Stimulated activated CD8-positive, alpha-beta memory T cell treated with anti-CD3 and anti-CD28 coated beads, Interleukin-15, amount 100 ng/mL, for 24 hours (primary cell): ENCODE measurements at places on chromosomes 6 and 20.

- no peak for DNase-seq
These were observed 8.0 kb downstream of the STK35 start for GRCh38 chr20:2109425-2110210.

DNA sequence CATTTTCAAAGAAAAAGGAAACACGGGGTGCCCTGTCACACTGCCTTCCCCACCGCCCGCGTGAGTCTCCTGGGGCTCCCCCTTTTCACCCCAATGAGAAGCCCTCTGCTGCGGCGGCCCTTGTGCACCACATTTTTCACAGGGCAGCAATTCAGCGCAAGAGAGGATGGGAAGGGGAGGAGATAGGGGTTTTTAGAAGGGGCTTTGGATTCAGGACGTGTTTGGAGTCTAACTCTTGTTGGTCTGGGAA, 726 bp upstream of the ARFGEF3 start:
- DNase-seq = no peak

- DNase-seq = no peak
These were observed 315.7 kb upstream of the MOCS1 start for GRCh38 chr6:40249935-40250334.

- DNase-seq = no peak
These were observed 59.2 kb upstream of the CD93 start for GRCh38 chr20:23145281-23145700.

GRCh38 chr6:122799140-122799745, 10.2 kb downstream of the SMPDL3A start:
- DNase-seq = no peak

GRCh38 chr6:11788043-11788442, 9.4 kb upstream of the ADTRP start:
- no peak for DNase-seq

DNA sequence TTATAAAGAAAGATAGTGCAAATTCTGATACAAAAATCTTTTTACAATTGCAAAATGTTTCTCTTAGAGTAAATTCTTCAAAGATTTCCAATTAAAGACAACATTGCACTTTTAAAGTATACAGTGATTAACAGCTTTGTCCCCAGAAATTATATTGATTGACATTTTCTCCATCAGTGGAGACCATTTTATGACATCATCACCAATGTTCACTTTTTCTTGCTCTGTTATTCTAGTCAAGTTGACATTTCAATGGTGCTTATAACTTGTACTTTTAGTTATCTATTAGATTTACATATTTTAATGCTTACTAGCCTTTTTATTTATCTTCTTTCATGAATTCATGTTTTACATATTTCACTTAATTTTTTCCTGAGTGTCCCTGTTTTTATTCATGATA, 524.8 kb downstream of the HAO1 start:
- DNase-seq = no peak

- no peak for DNase-seq
These were observed 39.7 kb downstream of the CDH26 start for GRCh38 chr20:59997896-59998295.

GRCh38 chr20:8362457-8362856, 230.4 kb downstream of the PLCB1 start:
- DNase-seq = no peak

DNA sequence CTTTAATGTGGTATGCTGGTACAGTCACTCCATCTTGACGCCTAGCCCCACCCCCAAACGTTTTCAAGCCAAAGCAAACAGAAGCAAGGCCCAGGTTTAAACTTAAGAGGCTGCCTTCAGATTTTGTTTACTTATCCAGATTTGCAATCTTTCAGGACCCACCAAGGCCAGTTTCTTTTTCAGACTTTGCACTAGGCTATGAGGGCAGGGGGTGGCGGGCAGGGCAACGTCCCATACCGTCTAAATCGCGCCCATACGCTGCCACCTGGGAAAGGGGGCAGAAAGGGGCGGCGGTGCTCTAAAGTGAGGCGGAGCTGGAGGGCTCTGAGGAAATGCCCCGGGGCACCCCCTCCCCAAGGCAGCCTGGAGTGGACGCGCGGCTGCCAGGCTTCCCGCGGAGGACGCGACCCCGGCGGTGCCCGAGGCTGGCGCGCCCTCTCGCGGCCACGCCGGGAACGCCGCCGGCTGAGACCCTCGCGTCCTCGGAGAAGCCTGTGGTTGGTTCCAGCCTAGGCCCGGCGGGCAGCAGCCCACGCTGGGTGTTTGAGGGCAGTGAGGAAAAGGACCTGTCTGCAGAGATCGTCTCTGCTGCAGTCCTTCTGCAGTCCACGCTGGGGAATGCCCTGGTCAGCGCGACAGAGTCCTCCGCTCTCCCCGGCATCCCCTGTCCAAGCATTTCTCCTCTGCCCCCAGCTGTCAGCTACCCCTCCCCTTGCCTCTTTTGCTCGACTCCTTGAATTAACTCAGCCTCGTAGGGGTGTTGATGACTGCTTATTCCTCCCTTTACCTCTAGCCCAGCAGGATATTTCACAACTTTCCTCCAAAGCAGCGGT, 129.2 kb upstream of the PRND start:
- DNase-seq = peak; percentile 60

DNA sequence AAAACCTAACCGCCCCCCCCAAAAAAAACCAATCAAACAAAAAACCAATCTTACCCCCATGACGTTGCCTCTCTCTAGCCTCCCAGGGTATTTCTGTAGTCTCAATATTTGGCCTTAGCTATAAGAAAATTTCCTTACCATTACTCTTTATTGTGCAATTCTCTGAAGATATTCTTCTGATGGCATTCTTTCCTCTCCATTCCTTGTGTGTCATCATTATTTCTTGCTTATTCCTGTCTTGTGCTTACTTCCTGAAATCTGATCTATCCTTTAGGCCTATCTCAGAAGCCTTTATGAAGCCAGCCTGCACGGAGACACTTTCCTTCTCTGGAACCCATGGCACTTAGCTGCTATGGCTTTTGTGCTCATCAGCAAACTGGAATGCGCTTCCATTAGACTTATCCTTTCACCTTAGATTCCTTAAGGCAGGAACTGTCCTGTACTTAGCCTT, 65.9 kb upstream of the DDR1 start:
- DNase-seq = no peak

DNA sequence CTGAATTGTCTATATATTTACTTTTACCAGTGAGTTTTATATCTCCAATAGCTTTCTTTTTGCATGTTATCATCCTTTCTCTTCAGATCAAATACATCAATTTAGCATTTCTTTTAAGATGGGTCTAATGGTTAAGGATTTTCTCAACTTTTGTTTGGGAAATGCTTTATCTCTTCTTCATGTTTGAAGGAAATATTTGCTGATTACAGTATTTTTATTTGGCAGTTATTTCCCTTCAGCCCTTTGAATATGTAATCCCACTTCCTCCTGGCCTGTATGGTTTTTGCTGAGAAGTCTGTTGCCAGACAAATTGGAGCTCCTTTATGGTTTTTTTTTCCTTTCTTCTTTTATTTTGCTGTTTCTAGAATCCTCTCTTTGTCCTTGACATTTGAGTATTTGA, 6.7 kb upstream of the CST9L start:
- no peak for DNase-seq

DNA sequence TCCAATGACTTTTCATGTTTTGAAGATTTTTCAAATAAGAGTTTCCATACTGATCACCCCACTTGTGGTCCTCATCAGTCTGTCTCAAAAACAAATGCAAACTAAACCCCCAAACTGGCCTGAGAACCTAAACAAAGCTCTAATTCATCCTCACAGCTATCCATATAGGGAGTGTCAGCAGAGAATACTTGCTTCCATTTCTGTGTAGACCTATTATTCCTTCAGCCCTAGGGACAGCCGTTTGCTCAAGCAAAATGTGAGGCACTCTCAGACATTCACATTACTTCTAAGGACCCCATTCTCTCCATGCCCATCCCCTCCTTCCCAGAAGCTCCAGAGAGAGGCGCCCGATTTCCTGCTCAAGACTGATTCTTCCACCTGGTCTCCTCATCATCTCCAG, 24.6 kb downstream of the DNAAF9 start:
- no peak for DNase-seq

DNA sequence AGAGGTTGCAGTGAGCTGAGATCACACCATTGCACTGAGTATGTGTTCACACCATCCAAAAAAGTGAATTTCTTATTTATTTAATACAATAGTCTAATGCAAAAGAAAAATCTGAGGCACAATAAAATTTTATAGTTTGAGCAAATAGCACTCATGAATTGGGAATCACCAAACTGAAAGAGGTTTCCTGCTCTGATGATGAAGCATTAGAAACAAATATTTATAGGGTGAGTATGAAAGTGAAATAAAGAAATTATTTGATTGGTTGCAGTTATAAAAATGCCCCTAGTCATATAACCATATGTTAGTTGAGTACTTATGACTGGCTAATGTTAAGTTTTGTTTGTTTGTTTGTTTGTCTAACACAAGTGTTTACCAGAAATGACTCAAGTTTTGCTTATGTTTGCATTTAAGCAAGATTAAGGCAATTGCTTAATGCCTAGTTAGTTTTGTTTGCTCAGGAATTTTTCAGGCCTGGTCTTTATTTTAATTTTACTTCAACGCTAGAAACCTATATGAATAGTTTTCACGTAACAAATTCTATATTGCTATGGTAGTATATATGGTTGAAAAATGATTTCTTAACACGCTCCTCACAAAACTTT, 151.5 kb upstream of the FAM83B start:
- DNase-seq = no peak

DNA sequence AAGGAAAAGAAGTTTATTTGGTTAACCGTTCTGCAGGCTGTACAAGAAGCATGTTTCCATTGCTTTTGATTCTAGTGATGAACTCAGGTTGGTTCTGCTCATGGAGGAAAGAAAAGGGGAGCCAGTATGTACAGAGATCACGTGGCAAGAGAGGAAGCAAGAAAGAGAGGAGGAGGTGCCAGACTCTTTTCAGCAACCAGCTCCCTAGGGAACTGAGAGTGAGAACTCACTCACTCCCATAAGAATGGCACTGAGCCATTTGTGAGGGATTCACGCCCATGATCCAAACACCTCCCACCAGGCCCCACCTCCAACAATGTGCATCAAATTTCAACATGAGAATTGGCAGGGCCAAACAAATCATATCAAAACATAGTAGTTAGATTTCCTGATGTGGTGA, 649.1 kb downstream of the EPM2A start:
- DNase-seq = no peak

DNA sequence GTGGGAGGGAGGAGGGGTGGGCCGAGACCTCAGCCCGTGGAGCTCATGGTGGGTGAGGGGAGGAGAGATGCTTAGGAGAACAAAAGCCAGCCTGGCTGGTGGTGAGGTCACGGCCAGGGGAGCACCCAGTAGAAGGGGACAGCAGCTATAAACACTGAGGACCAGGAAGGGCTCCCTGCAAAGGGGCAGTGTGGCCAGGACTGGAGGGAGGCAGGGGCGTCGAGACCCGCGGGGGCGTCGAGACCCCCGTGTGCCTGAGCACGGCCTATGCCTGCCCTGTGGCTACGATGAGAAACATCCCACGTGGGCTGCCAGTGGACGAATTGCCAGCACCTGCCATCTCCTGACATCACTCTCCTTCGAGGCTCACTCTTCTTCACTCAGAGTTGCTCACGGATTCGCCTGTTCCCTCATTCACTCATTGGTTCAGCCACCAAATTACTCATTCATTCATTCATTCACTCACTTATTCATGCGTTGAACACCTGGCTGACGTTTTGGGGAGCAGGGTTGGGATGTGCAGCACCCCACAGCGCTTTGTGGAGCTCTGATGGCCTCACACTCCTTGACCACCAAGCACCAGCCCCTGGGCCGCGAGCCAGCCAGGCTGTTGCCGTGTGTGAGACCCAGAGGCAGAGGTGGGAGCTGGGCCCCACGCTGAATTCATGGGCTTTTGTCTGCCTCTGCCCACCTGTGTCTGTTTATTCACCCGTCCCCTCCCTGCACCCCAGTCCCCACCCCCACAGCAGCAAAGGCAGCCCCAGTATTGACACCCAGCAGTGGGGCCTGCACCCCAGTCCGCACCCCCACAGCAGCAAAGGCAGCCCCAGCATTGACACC, 61.2 kb upstream of the BHLHE23 start:
- DNase-seq = no peak

DNA sequence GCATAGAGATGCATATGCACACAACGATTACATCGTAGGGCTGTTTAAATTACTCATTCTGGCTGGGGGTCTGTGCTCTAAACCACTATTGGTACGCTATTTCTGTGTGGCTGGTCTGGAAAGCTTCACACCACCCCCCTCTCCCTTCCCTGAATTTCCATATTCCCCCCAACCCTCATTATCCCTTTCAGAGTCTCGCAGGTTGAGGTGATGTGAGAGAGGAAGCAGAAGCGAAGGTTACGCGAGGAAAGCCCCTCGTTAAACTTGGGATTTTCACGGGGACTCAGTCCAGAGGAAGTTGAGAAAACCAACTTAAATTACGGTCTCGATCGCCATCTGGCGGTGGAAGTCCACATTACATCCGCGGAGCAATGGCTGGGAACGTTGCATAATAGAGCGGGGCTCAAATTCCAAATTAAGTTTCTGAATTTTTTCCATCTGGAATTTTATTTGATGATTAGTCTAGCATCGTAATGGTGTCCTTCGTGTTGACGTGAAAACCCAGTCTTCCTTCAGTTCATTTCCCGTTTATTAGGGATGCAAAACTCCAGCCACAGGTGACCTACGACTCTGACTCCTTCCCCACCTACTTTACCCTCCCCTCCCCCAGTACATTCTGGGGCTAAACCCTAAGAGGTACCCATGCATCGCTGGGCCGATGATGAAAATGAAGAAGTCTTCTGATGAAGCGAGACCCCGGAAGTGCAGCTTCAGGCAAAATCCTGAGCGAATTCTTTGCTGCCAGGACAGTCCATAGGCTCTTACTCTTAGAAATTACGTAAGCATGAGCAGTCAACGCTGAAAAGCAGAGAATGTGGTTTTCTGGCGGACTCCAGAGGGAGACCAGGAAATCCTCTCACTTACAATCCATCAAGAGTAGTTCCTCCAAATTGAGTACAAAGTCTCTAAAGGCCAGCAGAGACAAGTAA, 19.7 kb downstream of the HLA-DOB start:
- peak; percentile 79 for DNase-seq

DNA sequence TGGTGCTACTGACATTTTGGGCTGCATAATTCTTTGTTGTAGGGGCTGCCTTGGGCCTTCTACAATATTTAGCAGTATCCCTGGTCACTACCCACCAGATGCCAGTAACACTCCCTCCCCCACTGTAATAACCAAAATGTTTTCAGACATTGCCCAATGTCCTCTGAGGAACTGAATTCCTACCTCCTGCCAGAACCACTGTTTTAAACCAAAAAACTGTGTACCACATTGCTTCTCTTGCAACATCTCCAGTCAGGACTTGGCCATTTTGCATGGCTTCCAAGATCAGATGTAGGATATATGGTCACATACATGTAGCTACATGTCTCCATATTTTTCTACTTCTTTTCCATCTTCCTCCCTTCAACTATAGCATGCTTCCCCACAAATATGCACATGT, 97.4 kb upstream of the IFNGR1 start:
- no peak for DNase-seq
